Stimulated activated CD4-positive, alpha-beta T cell treated with anti-CD3 and anti-CD28 coated beads, Interleukin-4, amount 100 ng/mL, for 4 hours (primary cell): ENCODE measurements at places on chromosomes 3 and 15.

- DNase-seq: no peak
Measured at GRCh38 chr15:95292785-95293450, 1037.6 kb upstream of the NR2F2 start.

DNA sequence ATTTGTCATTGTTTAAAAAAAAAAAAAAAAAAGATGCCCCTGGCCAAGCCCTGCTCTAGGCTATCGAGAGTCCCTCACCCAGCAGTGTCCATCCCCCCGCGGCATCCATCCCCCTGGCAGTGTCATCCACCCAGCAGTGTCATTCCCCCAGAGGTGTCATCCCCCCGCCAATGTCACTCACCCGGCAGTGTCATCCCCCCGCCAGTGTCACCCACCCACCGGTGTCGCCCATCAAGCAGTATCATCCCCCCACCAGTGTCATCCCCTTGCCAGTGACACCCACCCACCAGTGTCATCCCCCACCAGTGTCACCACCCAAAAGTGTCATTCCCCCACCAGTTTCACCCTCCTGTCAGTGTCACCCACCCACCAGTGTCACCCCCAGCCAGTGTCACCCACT is 99.3 kb upstream of the PRR20G start:
- no peak for DNase-seq

DNA sequence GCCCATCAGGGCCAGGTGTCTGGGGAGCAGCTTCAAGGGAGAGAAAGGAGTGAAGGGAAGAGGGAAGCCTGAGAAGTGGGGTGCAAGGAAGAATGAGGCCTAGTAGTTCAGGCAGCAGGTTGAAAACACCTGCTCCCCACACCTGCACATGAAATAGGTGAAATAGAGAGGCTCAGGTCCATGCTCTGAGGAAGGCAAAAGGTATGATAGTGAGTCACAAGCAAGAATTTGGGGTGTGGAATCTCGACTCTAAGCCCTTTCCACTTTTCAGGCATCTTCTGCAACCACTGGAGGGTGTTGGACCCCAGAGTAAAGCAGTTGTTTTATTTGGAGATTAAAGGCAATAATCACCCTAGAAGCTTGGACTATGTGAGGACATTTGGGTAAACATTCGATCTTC is 157.5 kb downstream of the CTNNB1 start:
- DNase-seq: no peak

- no peak for DNase-seq
Measured at GRCh38 chr3:50518436-50518835, 15.0 kb upstream of the CACNA2D2 start.

- DNase-seq: peak; percentile 47
Measured at GRCh38 chr15:68818769-68819494, 1.8 kb downstream of the ANP32A start.

- DNase-seq: no peak
Measured at GRCh38 chr15:43241100-43241499, 20.3 kb upstream of the EPB42 start.

DNA sequence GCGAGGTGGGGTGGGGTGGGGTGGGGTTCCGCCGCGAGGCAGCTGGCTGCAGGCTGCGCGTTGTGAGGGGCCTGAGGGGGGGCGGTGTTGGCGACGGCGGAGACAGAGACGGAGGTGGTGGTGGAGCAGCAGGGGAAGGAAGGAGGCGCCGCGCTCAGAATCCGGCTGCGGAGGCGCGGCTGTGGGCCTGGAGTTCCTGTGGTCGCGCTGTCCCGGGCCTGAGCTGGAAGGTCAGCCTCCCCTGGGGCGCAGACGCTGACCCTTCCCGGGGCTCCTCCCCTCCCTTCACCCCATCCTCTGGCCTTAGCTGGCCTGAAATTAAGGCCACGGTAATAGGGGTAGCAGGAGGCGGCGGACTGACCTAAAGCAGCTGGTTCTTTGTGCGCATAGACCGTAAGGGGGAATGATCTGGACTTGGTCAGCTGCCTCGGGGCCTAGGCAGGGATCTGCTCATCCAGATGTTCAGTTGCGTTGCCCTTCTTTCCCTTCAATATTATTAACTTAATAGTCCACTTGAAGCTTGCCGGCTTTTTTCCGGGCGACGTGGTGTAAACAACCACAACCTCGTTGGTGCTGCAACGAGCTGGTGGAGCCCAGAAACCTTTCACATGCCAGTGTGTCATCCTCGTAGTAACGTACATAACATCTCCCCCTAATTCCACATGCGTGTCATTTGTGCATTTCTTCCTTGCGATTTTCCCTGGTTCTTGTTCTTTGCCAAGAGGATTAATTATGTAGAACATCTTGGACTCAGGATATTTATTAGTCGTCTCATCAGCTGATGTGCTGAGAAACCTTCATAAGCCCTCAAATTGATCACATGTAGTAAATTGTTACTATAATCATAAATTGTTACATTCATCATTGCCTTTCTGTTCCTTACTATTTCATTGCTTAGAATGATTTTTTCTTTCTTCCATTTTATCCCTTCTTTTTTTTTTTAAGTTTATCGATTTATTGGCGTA is 626 bp downstream of the SEC62 start:
- DNase-seq: no peak

DNA sequence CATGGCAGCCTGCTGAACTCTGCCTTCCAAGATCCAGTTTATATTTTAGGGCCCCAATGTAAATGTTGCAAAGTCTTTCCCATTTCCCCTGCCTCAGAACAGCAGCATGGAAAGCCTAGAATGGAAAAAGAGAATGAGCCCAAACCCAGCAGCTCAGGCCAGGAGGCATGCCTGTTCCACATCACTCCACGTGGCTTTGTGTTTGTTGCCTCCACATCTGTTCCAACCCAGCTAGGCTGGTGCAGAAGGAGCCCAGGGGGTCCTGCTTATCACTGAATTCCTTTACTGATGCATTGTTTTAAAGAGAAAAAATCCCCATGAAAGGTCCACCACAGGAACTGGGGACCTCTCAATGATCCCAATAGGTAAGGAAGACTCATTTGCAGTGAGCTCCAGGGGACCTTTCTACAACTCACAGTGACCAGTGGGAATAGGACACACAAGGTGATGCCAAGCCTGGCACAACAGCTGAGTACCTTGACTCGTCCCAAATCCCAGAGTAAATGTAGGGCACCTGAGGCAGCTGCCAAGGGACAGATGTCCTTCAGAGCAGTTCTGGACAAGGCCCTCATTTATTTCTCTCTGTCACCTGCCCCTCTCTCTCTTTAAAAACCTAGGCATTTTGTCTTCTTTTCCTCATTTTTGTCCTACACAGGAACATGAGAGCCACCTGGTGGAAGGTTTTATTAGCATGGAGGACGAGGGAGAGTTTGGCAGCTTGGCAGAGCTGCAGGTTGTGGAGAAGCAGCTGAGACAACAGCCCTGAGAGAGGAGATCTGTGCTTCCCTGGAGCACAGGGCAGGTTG is 41.7 kb upstream of the ADAMTS17 start:
- no peak for DNase-seq

DNA sequence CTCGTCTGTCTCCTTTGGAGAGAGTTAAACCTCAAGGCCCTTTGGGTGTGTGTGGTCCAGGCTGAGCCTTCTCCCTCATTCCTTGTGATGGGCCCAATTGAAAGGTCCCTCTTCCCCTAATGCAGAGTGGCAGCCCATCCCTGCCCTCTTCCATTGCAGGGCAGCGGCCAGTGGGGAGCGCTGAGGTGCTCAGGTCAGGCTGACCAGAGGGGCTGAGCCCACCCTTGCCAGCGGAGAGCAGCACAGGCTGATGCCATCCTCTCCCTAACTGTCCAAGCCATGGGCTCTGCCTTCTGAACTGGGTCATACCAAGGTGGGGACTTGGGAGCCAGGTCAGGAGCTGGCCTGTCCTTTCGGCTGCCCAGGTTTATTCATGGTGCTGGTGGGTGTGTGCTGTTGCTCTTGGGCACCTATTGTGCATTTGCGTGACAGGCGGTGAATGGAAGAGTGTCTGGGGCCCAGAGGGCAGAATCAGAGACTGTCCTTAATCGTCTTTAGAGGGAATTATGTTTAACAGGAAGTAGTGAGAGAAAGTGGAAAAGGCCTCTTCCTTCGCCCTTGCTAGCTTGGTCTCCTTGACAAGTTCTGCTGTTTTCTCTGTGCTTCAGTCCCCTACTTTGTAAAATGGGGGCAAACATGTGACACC is 96.9 kb downstream of the VGLL4 start:
- no peak for DNase-seq

DNA sequence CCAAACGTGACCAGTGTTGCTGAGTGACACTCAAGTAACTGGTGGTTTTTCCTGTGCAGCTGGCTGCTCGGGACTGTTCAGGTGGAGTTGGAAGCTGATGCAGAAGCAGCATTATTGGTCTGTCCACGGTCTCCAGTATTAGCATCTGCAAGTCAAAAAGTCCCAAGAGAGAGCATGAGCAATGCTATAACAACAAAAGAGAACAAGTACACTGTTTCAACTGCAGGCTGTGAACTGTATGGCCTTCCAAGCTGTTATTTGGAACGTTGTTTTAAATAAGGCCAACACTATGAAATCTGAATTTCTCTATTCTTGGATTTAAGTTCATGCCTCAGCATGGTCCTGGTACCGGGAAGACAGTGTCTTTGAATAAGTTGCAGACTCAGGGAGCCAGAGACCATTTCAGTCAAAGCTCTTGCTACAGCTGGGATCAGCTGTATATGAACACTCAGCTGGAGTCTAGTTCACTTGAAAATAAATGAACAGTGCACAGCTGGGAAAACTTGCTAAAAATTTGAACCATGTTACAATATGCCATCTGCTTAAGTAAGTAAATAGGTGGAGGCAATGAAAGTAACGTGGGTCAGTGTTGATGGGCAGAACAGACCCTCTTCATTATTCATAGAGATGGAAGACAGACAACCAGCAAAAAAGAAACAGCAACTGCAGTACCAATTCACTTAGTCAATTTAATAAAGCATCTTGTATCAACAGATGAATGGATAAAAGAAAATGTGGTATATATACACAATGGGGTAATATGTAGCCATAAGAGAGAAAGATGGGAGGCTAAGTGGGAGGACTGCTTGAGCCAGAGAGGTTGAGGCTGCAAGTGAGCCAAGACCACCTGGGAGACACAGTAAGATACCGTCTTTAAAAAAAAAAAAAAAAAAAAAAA is 45.1 kb downstream of the NR1I2 start:
- no peak for DNase-seq

DNA sequence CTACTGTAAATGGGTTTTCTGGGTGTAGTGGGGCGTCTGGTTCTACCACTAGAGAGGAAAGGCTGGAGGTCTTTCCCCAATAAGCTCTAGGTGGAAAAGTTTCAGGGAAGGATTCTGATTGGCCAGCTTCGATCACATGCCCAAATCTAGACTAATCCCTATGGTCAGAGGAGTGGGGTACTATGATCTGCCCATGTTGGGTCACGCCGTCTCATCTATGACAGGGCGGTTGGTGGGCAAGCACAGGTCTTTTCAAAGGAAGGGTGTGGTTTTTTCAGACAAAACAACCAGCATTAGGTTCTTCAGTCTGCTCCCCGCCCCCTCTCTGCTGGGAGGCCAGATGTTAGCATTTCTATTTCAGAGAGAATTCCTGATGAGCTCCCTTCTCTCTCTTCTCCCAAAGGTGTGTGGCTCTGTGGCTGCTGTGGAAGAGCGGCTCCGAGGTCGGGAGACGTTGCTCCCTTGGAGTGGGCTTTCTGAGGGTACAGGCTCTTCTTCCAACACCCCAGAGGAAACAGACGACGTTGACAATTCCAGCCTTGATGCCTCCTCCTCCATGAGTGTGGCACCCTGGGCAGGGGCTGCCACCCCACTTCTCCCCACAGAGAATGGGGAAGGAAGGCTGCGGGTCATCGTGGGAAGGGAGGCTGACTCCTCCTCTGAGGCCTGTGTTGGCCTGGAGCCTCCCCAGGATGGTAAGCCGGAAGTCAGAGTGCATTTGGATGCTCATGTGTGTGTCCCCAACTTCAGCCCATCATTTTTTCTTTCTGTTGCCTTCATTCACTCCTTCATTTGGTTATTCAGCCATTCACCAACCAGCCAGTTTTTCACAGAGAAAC is 9.7 kb upstream of the TATDN2 start:
- peak; percentile 26 for DNase-seq

GRCh38 chr3:132448216-132448961 is 31.1 kb downstream of the DNAJC13 start:
- DNase-seq: no peak

GRCh38 chr15:59622289-59622688 is 10.7 kb downstream of the GCNT3 start:
- DNase-seq: peak; percentile 13

DNA sequence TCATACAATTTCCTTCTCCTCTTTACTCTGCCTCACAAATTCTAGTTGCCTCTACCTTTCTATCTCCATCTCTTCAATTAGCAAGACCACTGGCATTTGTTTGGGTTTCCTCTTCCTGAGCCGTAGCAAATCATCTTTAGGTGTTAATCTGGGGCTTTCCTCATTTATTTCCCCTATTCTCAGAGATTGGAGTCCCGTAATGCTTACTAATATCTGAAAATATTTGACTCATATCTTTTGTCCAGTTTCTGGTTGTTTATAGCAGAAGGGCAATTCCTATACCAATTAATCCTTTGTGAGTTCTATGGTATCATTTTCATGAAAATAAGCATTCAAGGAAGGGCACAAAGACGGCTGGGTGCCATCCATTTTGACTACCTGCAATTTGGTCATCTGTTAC is 103.7 kb downstream of the NR2E3 start:
- no peak for DNase-seq

DNA sequence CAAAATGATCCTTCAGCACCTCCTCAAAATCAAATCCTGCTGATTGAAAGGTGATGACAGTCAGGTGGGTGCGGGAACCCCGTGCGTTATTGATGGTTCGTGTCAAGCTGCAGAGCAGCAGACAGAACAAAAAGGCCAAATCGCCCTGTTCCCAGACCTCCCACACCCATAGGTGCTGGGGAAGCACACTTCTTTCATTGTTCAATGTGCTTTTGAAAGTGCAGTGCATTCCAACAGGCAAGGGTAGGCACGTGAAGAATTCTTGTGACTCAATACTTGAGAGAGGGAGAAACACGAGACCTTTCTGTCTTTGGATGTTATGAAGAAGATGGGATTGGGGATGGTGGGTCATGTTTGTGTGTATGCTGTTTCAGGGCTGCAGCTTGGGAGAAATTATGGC is 514.0 kb downstream of the MCTP2 start:
- no peak for DNase-seq

GRCh38 chr3:8621872-8622271 is 22.7 kb downstream of the SSUH2 start:
- DNase-seq: no peak
